Activated CD4-positive, alpha-beta T cell treated with anti-CD3 and anti-CD28 coated beads, Interleukin-2, Interleukin-6, amounts not matched to agents 100 ng/mL and 50 ng/mL, durations not matched to agents 16 hours and 8 hours (primary cell): ENCODE measurements at places on chromosomes 16 and 17.

DNA sequence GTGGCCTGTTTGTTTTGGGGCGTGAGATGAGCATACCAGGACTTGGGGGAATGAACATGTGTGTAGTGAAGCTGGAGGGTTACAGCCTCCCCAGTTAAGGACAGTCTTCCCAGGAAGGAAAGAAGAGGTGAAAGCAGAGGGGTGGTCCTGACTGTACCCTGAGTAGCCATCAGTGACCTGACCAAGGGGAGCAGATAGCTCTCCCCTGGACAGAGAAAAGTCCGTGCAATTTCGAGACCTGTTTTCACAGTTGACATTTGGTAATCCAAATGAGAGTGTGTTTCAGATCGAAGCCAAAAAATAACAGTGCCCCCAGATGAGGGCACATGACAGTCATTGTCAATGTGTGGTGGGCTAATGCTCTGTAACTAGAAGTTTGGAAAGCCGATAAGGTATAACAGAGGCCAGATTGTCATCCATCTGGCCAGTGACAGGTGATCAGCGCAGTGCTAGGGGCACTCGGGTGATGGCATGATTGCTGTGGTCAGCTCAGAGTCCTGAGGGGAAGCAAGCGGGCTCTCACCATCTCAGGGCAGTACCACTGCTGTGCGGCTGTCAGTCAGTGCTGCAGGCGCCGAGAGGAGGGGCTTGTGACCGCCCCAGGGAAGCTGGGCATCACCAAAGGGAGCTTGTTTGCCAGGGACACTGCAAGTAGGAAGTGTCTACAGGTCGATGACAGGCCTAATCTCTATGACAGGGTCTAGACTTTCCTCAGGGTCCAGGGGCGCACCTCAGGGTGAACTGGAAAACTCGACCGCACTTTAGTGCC, 1.1 kb upstream of the NME2 start:
- no peak for DNase-seq

DNA sequence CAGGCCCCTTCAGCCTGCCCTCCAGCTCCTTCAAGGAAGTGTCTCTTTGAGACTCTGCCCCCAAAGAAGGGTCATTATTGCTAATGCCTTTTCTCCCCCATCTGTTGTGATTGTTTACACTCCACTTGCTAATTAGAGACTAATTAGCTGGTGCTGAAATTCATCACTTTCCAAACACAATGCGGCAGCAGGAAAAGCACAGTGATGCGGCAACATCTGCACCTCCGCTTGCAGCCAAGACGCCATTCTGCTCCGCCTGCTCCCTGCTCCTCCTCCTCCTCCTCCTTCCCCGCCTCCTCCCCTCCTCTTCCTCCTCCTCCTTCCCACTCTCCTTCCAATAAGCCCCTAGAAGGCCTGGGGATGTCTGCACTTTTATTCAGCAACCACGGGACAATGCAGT, 110.5 kb downstream of the SDK2 start:
- DNase-seq = no peak

- no peak for DNase-seq
These were observed 9.8 kb upstream of the RNF157 start for GRCh38 chr17:76250141-76250540.

DNA sequence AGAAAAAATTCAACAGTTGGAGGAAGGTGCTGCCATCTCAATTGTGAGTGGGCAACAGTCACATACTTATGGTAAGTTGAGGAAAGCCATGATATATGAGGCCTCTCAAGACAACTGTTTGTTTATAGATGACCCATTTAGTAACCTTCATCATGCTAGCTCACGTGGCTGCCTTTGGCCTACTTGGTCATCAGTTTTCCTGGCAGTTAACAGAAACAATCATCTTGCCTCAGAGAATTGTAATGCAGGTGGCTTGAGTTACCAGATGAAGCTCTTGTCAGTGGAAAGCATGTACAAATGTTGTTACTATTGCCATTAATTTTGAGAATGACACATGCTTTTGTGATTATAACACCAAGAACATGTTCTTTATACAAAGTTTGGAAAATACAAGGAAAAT, 14.7 kb downstream of the TPPP3 start:
- no peak for DNase-seq

- no peak for DNase-seq
These were observed 94.9 kb downstream of the ANKRD11 start for GRCh38 chr16:89395150-89396142.

GRCh38 chr16:56611281-56611833, 3.0 kb downstream of the MT2A start:
- no peak for DNase-seq

DNA sequence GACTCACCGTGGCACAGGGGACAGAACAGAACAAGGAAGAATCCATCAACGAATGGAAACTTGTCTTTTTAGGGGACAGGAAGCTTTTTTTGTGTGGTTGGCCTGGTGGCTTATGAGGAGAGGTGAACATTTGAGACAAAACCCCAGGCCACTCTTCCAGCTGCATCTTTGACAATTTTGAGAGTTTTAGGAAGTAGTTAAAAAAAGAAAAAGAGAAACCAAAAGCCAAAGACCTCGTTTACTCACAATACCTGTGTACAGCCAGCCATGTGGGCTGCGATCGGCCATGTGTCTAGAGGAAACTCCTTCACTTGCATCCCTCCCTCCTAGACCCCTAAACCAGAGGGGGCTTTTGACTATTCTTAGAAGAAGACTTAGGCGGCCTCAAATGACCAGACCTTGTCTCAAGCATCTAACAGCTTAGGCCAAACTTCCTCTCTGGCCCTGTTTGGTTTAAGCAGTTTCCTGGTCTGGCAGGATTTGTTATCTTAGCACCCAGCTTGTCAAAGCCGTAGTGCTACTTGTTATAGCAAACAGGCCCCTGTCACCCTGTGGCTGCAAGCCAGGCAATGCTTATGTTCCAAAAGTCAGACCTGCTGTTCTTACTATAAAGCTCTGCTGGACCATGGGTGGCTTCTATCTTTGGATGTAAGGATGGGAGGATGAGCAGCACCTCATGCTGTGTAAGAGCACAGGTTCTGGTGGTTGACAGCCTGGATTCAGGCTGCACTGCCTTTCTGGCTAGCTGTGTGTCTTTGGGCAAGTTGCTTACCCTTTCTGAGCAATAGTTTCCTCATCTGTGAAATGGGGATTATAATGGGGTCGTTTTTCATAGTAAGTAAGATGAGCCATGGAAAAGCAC, 17.7 kb downstream of the KSR1 start:
- DNase-seq = peak; percentile 89

DNA sequence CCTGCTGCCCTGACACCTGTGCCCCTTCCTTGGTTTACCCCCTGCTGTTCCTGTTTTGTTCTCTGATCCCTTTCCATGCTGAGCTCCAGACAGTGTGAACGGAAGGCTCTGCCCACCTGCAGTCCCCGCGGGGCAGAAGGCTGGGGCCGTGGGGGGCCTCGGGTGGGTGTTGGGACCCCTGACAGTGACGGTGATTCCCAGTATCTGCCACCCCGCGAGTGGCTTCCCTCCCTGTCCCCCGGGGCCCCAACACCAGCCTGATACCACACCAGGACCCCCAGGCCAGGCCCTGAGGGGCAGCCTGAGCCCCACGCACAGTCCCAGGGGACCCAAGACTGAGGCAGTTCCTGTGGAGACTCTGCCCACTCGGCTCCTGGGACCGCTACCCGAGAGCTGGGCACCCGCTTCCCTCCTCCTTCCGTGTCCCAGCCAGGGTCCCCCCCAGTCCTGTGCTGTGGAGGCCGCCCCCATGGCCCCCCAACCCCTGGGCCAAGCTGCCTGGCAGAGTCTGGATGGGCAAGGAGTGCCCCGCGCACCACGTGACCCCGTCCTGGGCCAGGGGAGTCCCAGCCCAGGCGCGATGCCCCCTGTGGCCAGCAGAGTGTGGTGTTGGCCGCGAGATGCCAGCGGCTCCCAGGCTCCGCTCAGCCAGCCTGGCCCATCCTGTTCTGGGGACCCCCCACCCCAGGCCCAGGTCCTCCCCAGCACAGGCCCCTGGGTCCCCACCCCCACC, 10.0 kb upstream of the C1QTNF8 start:
- DNase-seq = peak; percentile 45

GRCh38 chr17:3503285-3503684, 27.5 kb downstream of the ASPA start:
- no peak for DNase-seq

GRCh38 chr17:6069539-6070429, at the start of gene WSCD1:
Gene WSCD1 (plus strand): TSS chr17:6070379. CDS start chr17:6080659, 10,280 bp downstream.
- DNase-seq = no peak

DNA sequence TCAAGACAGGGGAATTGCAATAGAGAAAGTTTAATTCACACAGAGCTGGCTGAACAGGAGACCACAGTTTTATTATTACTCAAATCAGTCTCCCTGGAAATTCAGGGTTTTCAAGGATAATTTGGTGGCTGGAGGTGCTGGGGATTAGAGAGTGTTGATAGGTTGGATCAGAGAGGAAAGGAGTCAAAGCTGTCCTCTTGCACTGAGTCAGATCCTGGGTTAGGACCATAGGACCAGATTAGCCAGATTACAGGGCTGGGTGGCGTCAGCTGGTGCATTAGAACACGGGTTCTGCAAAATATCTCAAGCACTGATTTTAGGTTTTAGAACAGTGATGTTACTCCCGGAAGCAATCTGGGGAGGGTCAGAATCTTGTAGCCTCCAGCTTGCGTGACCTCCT, 1.8 kb upstream of the NSMCE1 start:
- peak; percentile 53 for DNase-seq

- peak; percentile 33 for DNase-seq
These were observed 15.0 kb downstream of the GNA13 start for GRCh38 chr17:65041518-65041917.

- DNase-seq = no peak
These were observed at the start of gene CRHR1 for GRCh38 chr17:45784293-45784740. Gene CRHR1 (plus strand): TSS chr17:45784320. CDS start chr17:45784545, 225 bp downstream.

- peak; percentile 58 for DNase-seq
These were observed 81.1 kb downstream of the ANKRD11 start for GRCh38 chr16:89409161-89409711.

GRCh38 chr16:14634389-14634725, 1.6 kb downstream of the BFAR start:
- no peak for DNase-seq

DNA sequence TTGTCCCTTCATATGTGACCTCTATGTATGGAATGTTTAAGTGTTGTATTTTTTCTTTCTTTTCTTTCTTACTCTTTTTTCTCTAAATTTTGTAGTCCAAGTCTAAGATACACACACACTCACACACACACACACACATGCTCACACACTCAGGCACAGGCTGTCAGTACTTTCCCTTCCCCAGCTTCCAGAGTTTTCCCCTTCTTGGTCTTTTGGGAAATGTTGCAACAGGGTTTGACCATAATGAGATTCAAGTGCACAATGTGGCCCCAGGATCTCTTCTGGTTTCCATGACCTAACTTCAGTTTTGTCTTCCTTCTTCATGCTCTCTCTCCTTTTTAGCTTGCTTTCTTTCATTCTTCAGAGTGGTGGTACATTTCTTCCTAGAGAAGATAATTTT, 289.8 kb upstream of the FOXF1 start:
- DNase-seq = no peak

DNA sequence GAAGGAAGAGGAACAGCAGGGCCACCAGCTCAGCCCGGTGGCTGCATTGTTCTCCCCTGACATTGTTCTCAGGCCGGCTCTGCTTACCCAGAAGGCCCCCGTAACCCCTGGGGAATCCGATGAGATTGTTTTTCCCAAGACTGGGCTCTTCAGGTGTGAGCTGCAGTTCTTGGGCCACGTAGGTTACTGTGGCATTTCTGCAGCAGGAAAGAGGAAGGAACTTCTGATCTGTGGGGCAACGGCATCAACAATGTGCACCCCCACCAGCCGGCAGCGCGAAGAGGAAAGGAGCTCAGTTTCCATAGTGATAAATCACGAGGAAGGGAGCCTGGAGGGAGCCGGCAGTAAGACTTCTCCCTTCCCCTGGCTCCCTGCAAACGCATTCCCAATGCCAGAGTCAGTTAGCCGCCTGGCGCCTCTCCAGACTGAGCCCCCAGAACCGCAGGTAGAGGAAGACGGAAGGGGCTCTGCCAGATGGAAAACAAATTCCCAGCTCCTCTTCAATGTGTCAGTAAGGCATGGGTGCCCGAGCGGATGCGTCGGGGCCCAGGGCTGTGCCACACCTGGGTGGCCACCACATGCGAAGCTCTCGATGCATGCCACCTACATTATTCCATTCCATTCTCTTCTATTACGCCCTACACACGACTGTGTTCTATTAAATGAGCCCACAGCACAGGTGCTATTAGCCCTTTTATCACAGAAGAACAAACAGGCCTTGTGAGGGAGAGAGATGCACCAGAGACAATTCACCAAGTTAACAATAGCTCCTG, 21.5 kb upstream of the PECAM1 start:
- DNase-seq = no peak

DNA sequence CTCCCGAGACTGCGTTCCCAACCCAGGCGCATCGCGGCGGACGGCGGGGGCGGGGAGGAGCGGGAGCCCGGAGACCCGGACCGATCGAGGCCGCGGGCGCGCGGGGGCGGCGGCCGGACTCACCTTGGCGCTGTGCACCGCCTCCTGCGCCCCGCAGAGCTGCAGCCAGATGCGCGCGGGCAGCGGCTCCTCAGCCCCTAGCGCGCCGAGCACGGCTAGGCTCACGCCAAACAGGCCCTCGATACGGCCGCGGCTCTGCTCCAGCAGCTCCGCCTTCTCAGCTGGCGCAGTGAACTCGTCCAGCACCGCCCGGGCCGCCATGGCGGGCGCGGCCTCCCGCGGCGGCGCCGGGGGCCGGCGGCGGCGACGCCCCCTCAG, 339 bp downstream of the N4BP1 start:
- no peak for DNase-seq

DNA sequence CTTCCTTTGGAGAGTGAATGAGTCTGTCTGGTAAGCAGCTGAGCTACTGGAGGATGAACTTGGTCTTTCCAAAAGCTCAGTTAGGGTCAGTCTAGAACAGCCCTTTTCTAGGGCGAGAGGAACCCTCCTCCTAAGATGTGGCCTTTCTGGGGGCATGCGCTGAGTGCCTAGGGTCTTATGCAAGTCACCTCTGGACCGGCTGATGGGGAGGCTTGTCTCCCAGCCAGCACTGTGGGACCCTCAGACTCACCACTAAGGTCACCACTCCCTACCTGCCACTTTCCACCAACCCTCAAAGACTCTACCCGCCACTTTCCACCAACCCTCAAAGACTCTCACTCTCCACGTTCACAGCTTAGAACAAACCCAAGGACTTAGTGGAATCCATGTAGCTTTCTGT, 26.8 kb downstream of the LMF1 start:
- no peak for DNase-seq

GRCh38 chr17:83151056-83151441, 71.6 kb downstream of the METRNL start:
- no peak for DNase-seq

DNA sequence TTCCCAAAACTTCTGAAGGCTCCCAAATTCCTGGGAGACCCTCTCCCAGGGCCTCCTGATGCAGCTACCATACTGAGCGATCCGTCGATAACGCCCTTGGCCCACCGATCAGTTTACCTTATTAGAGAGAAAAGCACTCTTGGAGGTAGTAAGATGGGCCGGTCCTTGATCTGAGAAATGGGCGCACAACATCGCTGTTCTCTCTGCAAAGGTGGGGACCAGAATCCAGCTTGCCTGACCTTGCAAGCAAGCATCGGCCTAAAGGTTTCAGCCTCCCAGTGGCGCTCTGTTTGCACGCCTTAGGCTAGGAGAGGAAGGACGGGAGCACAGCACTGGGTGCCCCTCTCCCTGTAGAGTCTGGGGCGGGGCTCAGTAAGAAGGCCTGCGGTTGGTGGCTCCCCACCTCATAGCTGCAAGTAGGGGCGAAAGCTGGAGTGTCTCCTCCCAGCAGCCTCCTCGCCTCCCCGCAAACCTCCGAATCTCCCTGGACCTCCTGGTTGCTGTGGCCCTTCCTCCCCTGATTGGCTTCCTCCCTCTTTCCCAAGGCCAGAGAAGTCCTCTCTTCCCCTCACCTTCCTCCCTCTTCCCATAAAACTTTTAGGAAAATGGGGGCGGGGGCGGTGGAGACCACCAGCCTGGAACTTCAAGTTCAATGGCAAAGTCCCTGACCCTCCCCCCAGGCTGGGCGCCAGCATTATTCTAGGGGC, at the start of gene PRAC1:
Gene PRAC1, minus strand, starts transcription at position 318 of the 707 bp plus-strand sequence. Its CDS starts 126 bp downstream, at position 192.
- no peak for DNase-seq
